CD4-positive, alpha-beta T cell (primary cell): ENCODE measurements at places on chromosomes 16 and 17. TPM values are rescaled to one million over a fixed set of nuclear protein-coding genes. Genes with fewer than 3 reads are reported as not detected.

DNA sequence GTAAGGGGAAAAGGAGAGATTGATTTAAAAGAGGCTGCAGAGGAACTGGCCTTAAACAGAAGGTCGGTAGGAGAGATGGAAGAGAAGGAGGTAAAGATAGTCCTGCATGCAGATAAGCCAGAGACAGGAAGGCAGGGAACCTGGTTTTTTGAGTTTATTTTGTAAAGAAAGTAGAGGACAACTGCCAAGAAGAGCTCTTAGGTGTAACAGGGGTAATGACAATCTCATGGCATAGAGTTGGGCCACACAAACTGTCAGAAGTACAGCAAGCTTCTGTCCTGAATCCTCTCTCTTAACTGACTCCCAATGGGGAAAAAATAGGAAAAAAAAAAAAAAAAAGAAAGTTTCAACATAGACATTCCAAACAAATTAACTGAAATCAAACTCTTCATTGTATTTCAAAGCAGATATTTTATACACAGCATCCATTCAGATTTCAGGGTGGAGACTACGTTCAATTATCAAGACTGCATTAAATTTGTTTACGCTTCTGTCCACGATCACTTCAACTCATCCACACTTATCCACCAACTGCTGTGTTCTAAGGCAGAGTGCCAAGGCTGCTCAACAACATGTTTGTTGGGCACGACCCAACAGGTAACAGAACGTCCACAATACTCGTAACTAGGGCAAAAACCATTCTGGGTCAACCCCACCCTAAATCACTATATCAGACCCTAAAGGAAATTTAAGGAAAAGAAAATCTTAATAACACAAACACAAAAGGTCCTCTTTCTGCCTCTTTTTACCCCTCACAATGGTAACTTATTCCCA, 34.9 kb downstream of the USP31 start:
- no peak for DNase-seq

- DNase-seq = no peak
Observed at GRCh38 chr17:48795444-48796162, 21.4 kb downstream of the TTLL6 start.

DNA sequence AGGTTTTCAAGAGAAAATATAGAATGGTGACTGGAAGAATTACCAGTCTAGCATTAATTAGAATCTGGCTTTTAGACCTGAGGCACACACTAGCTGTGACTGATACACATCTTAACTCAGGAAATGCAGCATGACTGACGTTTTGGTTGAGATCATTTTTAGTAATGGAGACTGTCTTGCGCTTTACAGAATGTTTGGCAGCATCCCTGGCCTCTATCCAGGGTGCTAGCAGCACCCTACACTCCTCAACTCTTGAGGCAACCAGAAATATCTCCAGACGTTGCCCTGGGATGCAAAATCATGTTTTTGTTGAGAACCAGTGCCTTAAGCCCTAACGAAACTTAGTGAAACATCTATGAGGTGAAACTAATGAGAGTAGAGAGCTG, 109.0 kb downstream of the HS3ST3A1 start:
- DNase-seq = no peak

- no peak for DNase-seq
Observed at GRCh38 chr16:48524348-48525200, 85.4 kb downstream of the N4BP1 start.

- no peak for DNase-seq
Observed at GRCh38 chr17:49603238-49603637, 27.6 kb downstream of the NXPH3 start.

DNA sequence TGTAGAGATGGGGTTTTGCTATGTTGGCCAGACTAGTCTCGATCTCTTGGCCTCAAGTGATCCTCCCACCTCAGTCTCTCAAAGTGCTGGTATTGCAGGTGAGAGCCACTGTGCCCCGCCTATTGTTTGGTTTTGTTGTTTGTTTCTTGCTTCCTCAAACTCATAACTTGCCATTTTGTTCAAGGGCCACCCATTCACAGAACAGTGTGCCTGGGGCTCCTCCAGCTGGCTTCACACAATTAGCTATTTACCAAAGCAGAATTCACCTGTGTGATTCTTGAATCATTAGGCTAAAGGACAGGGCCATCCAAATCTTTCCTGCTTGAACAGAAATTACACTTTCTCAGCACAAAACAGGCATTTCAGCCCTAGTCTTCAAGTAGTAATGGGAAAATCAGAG, 7.2 kb downstream of the ABHD15 start:
- DNase-seq = no peak

CCNF gene
- 0.81 TPM for total RNA-seq

- no peak for DNase-seq
Observed at GRCh38 chr16:3508736-3509135, 7.9 kb downstream of the CLUAP1 start.

DNA sequence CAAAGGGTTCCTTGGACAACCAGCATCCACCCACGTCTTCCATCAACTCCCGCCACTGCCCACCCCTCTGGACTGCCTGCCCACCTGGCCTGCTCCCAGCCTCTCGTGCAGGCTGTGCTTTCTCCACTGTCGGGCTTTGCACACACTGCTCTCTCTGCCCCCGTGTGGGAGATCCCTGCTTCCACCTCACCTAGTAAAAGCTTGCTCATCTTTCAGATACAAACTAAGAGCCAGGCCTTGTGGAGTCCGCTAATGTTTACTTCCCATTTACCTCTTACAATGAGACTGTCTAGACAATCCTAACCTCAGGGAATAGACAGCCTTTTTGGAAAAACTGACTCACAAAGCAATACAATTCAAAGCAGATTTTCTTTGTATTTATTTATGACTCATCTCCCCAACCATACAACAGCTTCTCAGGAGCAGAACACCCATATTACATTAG, 67.6 kb downstream of the USP31 start:
- DNase-seq = no peak

DNA sequence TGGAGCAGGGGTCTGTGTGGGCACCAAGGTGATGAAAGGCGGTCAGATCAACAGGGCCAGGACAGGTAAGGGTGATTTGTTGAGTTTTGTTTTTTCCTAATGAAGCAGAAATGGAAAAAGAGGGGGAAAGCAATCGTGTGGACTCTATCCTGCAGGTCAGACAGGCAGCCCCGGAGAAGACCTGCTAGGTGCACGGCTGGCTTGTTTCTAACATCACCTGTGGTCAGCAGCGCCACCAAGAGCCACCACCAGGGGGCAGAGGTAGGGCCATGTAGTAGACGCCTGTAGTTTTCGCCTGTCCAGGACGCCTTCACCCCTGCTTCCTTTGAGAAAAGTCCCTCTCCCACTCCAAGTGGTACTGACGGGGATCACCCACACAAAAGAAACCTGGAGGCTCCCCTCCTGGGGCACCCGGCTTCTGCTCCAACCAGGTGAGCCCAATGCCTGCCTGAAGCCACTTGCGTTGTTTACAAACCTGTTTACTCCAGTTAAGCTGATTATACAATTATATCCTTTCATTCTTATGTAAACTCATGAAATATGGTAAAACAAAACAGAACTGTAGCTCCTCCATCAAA, 54.2 kb upstream of the SEC14L1 start:
- peak; percentile 83 for DNase-seq
